ENCODE measurements at places on chromosomes 13 and 19.

DNA sequence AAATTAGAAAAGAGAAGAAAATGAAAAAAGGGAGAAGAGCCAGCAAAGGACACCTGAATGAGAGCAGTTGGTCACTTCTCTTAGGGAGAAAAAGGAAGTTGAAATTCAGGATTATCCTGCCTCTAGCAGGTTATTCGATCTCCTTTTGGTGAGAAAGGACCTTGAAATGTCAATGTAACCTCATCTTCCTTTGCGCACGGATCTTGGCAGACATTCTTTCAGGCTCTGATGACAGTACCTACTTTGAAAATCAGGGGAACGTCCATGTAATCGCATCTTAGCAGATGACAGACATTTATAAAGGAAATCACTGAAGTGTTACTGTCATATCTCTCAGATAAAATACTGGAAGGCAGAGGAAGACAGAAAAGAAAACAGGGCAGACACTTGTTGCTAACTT is 36.7 kb downstream of the FRY start:
- DNase-seq, result no peak

DNA sequence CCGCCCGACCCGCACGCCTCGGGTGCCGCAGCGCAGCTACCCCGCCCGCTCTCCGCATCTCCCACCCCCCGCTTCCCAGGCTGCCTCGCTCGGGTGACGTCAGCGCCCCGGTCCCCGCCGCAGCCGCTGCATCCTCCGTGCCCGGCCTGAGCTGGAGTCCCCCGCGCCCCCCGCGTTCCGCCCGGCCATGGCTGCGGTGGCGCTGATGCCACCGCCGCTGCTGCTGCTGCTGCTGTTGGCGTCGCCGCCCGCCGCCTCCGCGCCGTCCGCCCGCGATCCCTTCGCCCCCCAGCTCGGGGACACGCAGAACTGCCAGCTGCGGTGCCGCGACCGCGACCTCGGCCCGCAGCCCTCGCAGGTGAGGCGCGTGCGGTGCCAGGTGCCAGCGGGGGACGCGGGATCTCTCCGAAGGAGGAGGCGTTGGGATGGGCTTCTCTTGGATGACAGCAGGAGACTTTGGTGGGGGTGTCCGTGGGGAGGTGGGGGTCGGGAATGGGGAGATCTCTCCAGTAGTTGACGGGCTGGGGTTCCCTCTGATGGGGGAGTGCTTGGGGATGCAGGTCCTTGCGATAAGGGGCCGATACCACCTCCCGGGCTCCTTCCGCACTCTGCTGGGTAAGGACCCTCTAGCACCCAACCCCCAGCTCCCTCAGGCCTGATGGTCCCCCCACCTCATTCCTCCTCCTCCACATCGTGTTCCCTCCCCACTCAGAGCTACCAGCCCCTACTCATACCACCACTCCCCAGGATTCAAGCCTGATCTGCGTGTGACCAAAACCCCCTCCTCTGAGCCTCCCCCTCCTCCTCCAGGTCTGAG is at the start of gene TMEM59L:
Gene TMEM59L, plus strand, starts transcription at position 99 of the 817 bp plus-strand sequence. Its CDS starts 89 bp downstream, at position 188.
- no peak for DNase-seq

DNA sequence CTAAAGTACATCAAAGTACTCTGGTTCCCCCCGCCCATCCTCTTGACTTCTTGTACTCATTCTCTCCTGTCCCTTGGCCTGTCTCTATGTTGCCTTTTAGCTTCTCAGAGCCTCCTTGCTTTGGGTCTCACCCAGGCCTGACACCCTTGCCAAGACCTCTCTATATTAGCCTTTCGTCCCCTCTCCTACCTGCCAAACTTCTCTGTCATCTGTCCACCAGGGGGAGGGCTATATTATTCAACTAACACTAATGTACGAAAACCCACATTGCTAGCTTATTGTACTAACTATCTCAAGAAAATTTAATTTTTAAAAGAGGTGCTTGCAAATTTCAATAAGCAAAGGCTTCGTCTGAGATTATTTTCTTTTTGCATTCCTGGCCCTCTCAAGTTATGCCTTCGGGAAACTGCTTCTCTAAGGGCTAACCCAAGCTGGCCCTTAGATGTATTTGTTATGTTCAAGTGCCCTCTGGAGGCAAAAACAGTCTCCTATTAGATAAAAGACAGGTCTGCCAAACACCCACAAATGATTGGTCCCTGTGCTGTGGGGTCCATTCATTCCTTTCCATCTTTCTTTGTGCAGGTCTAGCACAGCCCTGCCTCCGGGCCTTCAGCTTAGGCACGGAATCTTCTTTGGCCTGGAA is 6.3 kb upstream of the MRPS31 start:
- no peak for DNase-seq

DNA sequence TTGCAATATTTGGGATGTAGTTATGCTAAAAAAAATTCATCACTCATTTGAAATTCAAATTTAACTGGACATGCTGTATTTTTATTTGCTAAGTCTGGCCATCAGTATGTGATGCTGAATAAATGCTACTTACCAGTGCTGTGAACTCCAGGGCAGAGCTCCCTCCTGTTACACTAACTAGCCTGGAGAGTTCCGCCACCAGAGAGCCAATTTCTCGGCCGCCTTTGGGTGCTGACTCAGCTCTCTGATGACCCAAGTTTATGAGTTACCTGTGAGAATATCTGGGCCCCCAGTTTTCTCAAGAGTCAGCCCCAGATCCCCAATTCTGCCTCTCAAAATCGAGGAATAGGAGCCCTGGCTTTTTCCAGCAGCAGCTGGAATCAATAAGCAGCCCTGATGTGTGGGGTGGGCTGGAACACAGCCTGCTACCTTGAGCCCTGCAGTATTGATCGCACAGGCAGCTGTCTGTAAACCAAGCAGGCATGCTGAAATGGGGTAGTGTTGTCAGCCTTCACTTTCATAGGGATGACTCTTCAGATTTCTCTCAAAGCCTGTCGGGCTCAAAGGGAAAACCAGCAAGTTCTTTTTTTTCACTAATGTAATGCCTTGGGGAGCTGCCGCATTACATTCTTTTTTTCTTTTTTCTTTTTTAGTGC is 113.7 kb downstream of the DNAJC15 start:
- DNase-seq, result no peak

- no peak for DNase-seq
These were observed 38.7 kb upstream of the C1QTNF9 start for GRCh38 chr13:24270639-24271141.

DNA sequence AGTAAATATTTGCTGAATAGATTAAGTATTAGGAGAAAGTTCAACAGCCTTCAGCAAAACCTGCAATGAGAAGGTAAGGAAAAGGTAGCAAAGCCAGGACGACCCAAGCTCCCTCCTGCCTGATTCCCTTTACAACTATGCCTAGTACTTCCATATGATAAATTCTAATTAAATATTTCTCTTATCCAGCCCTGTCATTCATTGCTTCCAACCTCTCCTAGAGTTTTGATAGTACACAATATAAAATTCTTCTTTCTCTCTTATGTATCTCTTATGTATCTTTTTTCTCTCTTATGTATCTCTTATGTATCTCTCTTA is 187.2 kb downstream of the DCT start:
- no peak for DNase-seq

- no peak for DNase-seq
These were observed 26.4 kb upstream of the SCEL start for GRCh38 chr13:77508959-77509620.

DNA sequence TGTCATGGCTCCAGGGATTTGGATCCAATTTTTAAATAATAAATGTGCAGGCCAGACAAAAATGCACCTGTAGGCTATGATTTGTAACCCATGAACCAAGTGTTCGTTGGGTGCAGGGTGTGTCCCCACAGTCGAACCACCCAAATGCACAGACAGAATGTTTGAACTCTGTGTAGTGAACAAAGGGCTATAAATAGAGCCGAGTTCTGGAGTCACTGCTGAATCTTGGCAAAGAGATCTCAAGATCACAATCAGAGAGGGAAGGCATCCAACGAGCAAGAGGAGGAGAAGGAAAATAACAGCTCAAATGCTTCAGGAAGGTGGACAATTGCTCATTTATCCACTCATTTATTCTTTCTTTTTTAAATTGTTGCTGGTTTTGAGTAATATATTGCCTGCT is 547.9 kb downstream of the FGF9 start:
- DNase-seq, result no peak

GRCh38 chr13:101289764-101290163 is 126.5 kb downstream of the NALCN start:
- DNase-seq, result no peak

GRCh38 chr13:47038188-47038587 is 141.3 kb upstream of the HTR2A start:
- no peak for DNase-seq

- DNase-seq, result no peak
These were observed 119.2 kb downstream of the KLF5 start for GRCh38 chr13:73177916-73178565.

DNA sequence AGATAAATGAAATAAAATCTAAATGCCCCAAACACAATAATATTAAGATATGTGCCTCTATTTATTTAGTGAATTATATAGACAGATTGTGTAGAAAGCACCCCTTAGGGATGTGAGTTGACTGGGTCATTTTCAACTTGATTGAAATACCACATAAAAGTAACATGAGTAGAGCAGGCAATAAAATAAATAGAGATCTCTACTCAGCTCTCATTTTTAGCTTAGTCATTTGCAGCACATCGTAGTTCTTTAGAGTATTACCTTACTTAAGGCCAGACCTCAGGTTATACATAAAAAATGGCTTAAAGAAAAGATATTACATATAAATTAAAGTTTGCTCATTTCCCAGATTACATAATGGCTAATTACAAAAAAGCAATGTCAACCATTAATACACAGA is 1525.6 kb upstream of the PRR20A start:
- DNase-seq, result no peak

DNA sequence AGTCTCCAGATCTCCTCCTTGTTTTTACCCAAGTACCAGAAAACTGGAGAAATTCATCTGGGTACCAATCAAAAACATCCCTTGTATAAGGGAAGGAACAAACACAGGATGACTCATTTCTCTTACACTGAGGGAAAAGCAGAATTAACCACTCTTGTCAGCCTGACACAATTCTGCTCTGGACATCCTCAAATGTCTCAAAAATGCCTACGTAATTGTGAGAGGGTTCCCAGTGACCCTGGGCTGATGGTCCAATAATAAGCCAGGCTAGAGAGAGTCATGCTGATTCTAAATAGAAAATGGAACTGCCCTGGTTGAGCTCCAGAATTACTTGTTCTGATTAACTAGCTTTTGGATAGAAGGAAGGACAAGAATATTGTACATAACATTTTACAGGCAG is 14.5 kb downstream of the ZNF708 start:
- no peak for DNase-seq

- DNase-seq, result no peak
These were observed 269.1 kb downstream of the NDFIP2 start for GRCh38 chr13:79749984-79750551.

DNA sequence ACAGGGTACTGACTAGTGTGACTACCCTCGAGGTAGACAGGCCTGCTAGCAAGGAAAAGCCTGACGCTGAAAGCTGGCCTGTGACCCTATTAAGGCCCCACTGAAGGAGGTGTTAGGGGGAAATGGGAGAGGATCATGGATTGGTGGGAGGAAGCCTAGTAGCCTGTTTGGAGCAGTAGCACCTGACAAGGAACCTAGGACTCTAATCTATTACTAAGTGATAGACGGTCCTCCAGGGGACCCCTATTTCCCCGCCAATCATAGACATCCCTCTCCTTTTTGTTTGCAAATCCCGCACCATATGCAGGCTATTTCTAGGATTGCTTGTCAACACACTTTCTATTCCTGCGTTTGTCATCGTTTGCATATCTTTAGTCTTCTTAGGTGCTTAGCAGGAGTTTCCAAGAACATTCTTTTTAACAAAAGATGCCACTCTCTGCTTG is 1338.8 kb upstream of the MIR17HG start:
- DNase-seq, result no peak

GRCh38 chr19:16283210-16284061 is 41.2 kb upstream of the KLF2 start:
- DNase-seq, result no peak
